RCC 7860 (cell line): ENCODE measurements at places on chromosomes 3 and 15.

DNA sequence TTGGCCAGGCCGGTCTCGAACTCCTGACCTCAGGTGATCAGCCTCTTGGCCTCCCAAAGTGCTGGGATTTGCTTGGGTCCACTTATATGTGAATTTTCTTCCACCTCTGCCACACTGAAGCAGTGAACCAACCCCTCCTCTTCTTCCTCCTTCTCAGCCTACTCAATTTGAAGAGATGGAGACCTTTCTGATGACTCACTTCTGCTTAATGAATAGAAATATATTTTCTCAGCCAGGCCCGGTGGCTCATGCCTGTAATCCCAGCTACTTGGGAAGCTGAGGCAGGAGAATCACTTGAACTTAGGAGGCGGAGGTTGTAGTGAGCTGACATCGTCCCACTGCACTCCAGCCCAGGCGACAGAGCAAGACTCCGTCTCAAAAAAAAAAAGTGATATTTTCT, 46.8 kb upstream of the GATM start:
- DNase-seq = peak; percentile 54

DNA sequence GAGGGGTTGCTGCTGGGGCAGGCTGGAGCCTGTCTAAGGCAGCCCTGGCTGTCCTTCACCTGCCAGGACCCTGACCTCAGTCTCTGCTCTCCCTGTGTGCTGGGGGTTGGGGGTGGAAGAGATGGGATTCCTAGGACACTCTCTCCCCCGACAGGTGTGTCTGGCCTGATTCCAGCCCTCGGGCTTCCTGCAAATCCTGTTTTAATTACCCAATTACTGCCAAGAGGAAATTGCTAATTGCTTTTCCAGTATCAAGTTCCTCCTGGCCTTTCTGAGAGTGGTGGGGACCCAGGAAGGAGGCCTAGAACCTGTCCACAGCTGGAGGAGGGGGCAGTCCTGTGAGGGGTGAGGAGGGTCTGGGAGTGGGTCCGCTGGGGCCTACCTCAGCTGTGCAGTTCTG, 15.8 kb downstream of the PLXNA1 start:
- DNase-seq = no peak

DNA sequence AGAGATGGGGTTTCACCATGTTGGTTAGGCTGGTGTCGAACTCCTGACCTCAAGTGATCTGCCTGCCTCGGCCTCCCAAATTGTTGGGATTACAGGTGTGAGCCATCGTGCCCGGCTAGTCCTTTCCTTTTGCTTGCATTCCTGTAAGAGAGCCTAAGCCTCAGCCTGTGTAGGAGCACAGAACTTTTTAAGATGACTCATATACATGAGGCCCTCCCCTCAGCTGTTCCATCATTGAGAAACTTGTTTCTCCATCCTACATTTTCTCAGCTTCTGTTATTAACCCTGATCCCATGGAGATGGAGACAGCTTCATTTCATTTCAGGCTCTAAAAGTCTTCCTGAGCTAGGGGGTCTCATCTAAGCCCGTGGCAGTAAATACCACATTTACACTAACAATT, 123.3 kb downstream of the PLOD2 start:
- no peak for DNase-seq

GRCh38 chr3:77204788-77205187, 164.9 kb downstream of the ROBO2 start:
- DNase-seq = no peak

DNA sequence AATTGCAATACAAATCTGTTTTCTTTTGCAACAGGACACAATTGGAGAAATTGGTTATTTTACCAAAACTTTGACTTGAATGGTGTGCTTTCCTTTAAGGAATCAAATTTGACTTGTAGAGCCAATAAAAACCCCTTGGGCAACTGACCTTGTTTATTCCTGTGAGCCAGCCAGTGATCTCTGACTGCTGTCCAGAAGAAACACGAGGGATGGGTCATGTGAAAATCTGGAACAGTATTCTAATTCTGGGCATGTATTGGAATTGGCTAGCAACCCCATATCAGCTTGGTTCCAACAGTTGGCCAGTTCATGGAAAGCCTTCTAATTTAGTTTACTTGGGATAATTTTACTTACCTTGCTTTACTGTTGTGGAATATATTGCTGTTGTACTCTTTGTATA, 19.1 kb upstream of the HHATL start:
- DNase-seq = no peak

DNA sequence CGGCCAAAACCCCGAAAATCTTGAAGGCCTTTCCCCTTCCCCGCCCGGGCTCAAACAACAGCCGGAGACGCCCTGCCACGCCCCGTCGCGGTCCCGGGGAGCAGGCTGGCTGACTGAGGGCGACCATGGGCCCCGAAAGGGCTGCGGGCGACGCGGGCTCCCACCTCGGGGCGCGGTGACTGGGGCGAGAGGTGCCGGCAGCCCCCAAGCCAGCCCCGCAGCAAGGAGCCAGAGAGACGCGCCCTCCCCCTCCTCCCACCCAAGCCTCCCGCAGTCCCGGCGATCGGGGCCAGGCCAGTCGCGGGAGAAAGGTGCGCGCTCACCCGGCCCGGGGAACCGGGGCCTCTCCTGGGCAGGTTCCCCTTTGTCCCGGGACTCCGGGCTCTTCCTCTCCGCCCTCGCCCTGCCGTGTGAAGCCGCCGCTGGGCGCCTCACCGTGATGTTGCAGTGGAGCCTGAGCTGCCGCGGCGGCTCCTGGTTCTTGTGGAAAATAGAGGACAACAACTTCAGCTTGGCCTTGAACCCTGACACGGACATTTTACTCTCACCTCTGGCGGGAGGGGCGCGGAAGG, 30.6 kb upstream of the ZSCAN2 start:
- DNase-seq = peak; percentile 4

DNA sequence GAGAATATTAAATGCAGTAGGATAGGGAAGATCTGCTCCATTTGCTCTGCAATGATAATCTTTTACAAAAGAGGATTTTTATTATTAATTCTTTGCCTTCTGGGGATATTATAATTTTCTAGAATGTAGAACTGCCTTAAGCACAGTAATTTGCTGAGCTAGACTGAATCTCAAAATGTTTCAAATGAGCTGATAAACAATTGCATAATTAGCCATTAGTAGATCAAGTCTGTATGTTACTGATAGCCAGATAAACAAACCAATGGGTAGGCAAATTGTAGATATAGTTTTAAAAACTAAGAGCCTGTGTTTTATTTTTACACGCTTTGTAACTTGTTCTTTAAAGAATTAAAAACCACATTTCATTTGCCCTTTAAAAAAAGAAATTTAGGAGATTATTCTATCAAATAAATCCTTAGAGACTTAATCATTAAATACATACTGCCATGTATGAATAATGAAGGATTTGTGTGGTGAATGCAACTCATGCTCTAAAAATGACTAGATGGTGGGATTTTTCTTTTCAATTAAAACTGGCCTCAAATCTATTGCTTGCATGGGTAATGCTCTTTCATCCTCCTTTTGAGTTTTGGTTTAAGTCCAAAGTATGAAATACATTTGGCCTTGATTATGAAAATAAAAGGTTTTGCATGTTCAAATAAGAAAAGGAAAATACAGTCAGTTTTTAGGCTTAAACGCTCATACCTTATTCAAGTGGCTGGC, 32.6 kb upstream of the NANOGP8 start:
- DNase-seq = no peak

DNA sequence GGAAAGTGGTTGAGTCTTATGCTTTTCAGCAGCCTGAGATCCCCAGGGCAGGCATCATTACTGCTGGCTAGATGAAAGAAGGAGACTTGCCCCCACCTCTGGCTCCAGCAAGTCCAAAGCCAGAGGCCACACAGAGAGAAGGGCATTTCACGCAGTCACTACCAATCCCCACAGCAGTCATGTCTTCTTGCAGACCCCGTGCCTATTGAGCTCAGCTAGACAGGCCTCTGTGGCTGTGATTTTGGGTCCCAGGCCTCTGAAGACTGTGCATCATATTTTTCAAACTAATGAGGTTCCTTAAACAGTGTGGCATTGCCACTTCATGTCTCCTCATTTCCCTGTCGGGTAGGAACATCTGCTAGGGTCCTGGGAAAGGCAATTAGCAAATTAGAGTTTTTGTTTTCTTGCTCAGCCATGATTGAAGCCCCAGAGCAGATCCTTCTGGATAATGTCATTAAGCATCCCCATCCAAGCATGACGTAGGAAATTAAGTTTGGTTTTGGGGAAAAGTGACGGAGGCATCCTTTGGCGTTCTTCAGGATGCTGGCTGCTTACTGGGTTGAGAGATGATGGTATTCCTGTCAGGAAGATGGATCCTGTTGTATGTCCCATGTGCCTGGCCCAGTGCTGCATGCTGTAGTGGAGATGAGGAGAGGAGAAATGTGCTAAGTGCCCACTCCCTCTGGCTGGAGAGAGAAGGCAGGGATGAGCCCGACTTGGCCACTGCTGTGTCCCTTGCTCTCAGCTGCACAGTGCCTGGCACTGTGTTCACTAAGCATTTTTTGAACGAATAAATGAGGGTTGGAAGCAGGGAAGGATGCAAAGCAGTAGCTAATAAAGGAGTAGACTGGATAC, 7.0 kb downstream of the SPSB4 start:
- no peak for DNase-seq

DNA sequence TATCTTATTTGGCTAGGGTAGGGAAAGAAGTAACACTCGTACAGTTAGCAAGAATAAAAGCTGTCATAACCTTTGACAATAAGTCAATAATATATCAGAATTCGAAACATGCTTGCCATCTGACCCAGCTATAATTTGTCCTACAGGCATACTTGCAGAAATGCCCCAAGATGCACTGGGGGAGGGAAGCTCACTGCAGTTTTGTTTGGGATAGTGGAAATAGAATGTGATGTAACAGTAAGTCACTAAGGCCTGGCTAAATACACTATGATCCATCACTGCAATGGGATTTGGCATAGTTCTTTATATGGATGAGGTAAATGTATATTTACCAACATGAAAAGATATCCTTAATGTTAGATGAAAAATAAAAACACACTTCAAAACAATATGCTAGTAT, 25.5 kb upstream of the TMOD3 start:
- no peak for DNase-seq

GRCh38 chr15:62929000-62929357, 113.6 kb upstream of the TPM1 start:
- DNase-seq = peak; percentile 83

- DNase-seq = no peak
Observed at GRCh38 chr3:14847613-14848541, 29.1 kb downstream of the FGD5 start.

GRCh38 chr3:108394563-108394962, 98.2 kb downstream of the HHLA2 start:
- no peak for DNase-seq

DNA sequence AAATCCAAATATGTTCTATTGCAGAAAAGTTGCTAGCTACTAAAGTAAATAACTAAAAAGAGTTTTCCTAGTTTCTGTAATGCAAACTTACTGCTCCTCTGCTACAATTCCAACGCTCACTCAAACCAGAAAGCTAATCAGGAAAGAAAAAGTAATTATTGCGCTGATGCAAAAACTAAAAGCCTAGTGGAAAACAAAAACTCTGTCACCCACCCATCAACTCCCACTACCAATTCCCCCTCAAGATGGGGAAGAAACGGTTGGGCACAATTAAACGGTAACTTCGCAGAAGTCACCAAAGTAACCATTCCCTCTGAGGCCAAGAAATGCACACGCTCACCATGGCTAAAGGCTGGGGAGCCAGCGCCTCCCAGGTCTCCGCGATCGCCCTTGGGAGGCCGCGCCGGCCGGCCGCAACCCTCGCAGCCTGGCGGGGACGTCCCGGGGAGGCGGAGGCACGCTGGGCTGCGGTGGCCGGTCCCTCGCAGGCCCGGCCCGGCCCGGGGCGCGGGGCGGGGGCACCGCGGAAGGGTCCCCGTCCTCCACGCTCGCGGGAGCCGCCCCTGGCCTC, 684 bp downstream of the SLTM start:
- DNase-seq = no peak

GRCh38 chr15:74867466-74868038, 5.6 kb downstream of the SCAMP2 start:
- DNase-seq = no peak

GRCh38 chr3:192675958-192676649, 51.2 kb downstream of the FGF12 start:
- DNase-seq = no peak

GRCh38 chr3:38614091-38614490, 35.4 kb downstream of the SCN5A start:
- no peak for DNase-seq

- DNase-seq = no peak
Observed at GRCh38 chr3:195129644-195130492, 141.1 kb downstream of the XXYLT1 start.

DNA sequence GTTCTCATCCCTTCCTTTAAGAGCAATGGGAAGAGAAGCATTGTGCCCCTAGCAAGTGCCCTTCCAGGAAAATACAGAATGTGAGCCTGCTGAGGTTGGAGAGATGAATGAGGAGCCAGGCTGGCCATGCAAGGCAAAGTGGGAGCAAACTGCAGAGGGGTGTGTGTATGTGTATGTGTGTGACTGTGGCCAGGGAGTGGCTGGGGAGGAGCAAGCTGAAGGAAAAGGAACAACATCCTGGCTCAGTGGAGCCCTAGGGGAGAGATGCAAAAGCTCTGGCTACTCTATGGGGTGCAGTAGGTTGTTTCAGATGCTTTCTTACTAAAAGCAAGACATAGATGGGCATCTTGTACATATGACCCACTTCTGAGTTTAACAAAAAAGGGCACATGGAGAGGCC, 20.6 kb downstream of the FOXP1 start:
- no peak for DNase-seq

- DNase-seq = no peak
Observed at GRCh38 chr3:73115806-73116205, 54.3 kb downstream of the EBLN2 start.

DNA sequence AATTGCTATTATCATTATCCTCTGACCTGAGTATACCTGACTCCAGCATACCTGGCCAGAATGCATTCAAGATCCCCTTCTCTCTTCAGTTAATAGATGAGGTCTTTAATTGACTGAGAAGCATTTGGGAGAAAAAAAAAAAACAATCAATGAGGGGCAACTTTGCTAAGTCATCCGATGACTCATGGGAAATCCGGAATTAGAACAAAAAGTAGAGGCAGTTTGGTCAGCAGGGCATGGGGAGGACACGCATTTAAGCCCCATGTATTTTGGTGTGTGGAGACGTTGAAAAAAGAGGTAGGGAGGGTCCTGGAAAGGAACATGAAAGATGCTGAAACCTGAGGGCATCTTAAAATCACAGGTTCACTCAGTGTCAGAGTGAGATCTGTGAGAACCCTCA, 256.2 kb downstream of the RORA start:
- DNase-seq = no peak

DNA sequence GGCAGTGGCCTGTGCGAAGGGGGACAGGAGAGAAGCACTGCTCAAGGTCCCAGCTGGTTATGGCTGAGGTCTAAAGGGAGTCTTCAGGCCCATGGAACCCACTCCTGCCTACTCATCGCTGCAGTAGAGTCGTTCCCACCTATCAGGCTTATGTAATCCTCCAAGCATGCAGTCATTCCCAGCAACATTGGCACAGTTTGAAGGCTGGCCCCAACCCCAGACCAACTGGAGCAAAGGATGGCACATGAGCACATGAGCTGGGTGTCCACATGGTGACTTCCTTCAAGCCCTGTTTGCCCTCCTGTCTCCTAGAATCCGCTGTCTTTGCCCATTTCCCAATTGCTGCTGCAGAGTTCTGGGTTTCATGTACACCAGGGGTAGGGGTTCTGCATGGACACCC, 60.5 kb upstream of the FGD5 start:
- no peak for DNase-seq
